ENCODE measurements at places on chromosomes 7 and 10.

- DNase-seq: no peak
Measured at GRCh38 chr7:128041203-128041602, 10.0 kb upstream of the LRRC4 start.

DNA sequence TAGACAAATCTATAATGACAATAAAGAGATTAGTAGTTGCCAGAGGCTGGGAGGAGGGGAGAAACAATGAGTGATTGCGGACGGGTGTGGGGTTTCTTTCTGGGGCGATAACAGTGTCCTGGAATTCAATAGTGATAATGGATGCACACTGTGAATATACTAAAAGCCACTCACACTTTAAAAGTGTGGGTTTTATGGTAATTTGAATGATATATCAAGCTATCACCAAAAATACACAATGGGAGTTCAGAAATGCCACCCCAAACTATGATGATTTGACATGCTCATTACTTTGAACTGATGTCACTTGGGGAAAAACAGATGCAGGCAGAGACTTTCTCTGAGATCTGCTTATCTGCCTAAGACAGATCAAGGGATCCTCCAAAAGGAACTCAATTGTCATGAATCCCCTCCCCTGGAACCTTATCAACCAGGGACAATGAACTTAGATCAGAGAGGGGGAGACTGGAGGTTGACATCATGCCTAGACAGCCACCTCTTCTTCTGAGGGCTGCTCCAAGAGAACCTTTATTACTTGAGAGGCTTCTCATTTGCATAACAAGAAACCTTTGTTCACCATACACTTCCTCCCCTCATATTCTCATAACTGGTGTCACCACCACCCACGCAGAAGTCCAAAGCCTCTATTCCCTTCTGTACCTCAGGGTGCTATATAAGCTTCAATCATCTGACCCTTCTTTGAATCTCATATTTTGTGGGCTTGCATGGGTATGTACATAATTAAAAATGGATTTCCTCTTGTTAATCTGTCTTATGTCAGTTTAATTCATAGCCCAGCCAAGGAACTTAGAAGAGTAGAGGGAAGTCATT is 14.8 kb upstream of the ZC3HAV1 start:
- DNase-seq: no peak

GRCh38 chr7:37369906-37370305 is 78.8 kb downstream of the ELMO1 start:
- no peak for DNase-seq

DNA sequence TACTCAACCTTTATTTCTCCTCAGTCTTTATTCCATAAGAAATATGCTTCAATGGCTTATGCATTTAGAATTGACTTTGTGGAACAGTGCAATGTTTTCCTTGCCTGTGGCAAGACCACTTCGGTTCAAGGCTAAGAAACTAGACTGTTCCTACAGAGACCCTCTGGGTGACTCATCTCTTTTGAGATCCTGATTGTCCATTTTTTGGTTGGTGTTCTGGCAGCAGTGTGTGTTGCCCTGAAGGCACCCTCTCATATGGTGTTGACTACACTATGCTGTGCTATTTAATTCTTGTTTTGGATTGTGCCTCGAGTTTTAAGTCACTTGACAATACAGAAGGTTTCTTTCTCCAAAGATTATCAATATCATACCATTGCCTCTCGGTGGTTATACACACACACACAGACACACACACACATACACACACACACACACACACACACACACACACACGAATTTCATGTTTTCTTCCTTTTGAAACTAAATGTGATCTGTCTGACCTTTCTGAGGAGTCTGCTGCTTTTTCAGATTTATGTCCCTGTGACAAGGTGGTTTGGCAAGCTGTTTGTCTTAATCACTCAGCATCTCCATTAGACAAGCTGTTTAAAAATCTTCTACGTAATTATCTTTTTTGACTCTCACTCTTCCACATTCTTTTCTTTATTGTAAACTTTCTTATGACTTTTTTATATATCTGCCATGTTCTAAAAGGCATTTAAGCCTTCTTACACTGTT is 187.2 kb downstream of the VTI1A start:
- no peak for DNase-seq

DNA sequence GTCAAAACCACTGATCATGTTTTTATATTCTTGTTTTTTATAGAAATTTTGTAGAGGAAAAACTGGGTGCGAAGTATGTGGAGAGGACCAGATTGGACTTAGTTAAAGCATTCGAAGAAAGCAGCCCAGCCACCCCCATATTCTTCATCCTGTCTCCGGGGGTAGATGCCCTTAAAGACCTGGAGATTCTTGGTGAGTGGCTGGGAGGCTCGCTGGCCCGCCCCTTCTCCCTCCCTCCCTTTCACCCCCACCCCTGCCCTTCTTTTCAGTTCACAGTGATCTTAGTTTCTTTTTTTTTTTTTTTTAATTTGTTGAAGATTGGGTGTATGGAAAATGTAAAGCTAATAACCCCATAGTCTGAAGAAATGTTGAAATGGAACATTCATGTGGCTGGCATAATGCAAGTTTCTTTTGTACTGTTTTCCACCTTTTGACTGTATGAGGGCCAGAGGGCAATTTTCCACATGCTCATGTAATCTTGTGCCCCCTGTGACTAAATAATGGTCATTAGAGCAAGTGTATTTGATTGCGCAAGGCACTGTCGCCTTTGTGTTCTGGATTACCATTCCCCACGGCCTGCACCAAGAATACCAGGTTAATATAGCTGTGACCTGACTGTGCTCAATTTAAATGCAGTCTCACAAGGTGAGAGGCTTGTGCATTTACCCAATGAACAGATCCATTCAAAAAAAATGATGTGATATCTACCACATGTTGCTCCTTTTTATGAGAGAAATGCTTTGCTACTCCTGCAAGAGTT is 77.7 kb downstream of the CDCA7L start:
- DNase-seq: no peak

DNA sequence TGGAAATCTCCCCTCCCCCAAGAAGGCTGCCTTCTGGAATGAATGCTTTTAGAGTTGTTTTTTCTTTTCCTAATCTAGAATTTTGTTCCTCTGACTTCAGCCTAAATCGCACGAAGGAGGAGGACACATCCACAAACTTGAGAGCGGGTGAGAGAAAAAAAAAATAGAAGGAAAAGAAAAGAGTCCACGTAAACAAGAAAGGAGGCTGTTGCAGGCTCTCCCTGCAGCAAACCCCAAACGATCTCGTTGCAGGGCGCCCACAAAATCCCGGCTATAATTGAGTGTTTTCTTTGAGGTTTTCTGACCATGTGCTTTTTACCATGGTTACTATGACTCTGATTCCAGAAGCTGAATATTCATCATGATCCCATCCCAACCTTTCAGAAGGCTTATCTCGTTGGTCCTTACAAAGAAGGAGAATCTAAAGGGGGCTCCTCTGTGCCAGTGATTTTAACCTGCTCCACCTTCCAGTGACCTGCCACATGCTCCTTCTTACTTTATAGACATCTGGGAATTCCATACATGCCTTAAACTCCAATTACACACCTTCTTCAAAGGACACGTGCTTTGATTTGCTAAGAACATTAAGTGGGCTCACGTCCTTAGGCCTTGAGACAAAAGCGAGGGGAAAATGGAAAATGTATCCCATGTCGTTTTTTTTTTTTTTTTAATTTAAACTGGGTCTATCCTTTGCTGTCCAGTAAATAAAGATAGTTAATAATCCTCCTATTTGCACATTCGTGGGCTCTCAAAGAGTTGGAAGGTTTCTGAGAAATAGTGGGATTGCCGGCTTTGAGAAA is 5.8 kb downstream of the TWIST1 start:
- no peak for DNase-seq

DNA sequence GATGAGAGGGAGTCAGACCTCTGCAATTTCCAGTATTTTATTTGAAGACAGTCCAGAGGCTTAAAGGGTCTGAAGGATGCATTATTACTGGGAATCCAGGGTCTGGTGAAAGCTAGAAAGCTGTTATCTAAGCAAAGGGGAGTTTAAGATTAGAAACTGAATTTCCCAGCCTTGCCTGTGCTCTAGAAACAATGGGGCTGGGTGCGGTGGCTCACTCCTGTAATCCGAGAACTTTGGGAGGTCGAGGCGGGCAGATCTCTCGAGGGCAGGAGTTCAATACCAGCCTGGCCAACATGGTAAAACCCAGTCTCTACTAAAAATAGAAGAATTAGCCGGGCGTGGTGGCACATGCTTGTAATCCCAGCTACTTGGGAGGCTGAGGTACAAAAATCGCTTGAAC is 71.5 kb upstream of the ANLN start:
- no peak for DNase-seq

GRCh38 chr10:14860791-14861190 is 17.9 kb upstream of the SUV39H2 start:
- DNase-seq: no peak

DNA sequence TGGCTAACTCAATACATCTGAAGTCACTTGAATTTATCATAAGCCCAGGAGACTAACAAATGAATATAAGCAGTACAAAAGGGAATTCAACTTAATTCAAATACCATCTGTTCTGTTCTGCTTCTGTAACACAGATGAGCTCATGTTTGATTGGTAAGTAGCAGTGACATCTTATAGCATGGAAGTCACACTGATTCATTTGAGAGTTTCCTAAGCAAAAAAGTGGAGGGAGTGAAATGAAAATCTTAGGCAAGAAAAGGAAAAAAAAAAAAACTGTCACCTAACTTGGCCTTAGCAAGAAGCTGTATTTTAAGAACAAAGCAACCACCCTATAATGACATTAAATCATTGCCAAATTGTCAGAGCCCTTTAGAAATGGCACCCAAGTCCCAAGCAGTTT is 49.5 kb downstream of the SMURF1 start:
- no peak for DNase-seq

DNA sequence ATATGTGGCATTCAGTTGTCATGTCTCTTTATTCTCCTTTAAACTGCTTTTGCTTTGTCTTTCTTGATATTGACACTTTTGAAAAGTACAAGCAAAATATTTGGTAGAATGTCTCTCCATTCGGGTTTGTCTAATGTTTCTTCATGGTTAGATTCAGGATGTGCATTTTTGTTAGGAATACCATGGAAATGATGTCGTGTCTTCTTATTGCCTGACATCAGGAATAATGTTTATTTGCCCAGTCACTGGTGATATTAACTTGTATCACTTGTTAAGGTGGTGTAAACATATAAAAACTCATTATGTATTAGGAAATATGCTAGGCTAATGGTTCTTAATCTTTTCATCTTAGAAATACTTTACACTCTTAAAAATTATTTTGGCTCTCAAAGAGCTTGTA is 43.4 kb downstream of the CDK1 start:
- no peak for DNase-seq

- no peak for DNase-seq
Measured at GRCh38 chr10:5481121-5481520, 18.2 kb downstream of the CALML5 start.

- DNase-seq: no peak
Measured at GRCh38 chr7:40329601-40330153, 194.9 kb downstream of the SUGCT start.

DNA sequence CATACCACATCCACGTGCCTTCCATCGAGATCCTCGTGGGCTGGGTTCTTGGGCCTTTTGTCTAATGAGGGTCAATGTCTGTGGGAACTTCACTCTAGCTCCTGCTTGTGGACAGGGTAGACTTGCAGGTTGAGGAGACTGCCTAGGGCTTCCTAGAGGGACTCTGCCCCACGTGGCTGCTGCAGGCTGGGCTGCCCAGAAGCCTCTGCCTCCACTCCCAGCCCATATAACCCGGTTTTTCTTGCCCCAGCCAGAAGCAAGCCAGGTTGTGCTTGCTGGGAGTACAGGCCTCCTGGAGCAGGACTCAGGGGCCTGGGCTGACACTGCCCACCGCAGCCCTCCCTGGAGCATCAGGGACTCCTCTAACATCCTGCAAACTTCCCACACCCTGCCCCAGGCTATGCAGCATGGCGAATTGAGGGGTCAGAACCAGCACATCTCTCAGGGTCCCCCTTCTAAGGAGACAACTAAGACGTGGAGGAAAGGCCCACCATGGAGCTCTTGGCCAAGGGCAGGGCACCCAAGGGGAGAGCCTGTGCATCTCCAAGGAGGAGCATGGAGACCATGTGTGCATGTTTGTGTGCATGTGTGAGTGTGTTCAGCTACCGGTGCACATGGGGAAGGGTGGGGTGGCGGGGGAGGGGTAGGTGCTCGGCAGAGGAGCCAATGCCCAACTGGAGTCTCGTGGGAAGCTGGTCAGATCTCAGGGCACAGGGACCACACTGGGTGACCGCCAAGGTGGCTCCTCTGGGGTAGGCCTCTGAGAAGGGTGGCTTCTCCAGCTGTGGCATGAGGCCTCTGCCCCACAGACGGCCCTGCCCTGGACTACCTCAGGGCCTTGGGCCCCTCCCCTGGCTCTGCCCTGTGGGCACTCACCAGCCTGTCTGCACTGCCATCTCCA is 62.6 kb downstream of the RASGEF1A start:
- DNase-seq: peak; percentile 16

GRCh38 chr10:43816351-43817321 is 168.0 kb upstream of the ZNF32 start:
- DNase-seq: no peak

GRCh38 chr10:29728541-29729049 is 93.8 kb upstream of the SVIL start:
- DNase-seq: no peak

DNA sequence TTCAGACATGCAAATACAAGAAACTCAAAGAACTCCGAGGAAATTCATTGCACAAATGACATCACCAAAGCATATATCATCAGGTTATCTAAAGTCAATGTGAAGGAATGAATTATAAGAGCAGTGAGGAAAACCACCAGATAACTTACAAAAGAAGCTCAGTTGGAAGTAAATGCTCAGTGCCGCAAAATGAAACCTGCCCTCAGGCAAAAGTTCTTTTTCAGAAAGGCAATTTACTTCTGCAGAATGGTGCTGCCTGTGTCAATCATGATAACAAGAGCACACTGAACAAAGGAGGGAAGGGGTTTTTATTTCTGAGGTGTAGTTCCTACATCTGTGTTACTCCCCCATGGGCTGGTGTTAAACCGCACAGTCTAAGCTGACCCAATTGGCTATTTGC is 550.6 kb upstream of the SEMA3D start:
- no peak for DNase-seq

DNA sequence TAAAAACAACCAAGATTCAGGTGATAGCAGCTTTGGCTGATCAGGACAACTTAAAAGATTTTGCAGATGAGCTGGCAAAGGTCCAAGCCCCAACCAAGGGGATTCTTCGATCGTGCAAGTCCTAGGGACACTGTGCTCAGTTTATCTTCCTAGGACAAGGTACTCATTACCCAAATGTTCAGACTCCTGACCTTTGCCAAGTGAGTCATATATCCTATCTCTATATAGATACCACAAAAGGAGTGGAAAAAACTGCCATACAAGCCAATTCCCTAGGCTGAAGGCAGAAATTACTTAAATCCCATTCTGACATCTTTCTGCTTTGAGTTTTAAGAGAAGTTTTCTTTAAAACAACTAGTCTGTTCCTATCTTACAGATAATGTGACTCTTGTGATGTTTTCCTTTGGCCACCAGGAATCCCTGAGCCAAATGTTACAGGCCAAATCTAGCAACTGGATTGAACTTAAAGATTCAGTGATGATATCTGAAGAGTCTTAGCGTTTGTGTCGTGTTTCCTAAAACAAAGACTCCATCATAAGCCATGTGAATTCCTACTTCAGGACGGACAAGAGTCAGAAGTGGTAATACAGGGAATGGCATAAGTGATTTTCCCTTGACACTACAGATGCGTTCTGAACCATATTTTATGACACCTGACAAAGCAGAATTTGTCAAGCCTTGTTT is 142.6 kb upstream of the ASAH2 start:
- DNase-seq: no peak

- no peak for DNase-seq
Measured at GRCh38 chr10:97887399-97887798, 37.8 kb downstream of the GOLGA7B start.

- peak; percentile 15 for DNase-seq
Measured at GRCh38 chr10:86366033-86366901, at the start of gene GRID1. Gene GRID1, minus strand, starts transcription at chr10:86366795.

GRCh38 chr10:32332299-32332750 is 14.6 kb downstream of the EPC1 start:
- DNase-seq: no peak

Measured in omental fat pad (tissue), 4 donors.